ENCODE measurements at places on chromosomes 2 and 18. TPM values are rescaled to one million over a fixed set of nuclear protein-coding genes. Genes with fewer than 3 reads are reported as not detected.
A peak's percentile ranks its signal among the peaks of the same experiment; 100 is the strongest.

DNA sequence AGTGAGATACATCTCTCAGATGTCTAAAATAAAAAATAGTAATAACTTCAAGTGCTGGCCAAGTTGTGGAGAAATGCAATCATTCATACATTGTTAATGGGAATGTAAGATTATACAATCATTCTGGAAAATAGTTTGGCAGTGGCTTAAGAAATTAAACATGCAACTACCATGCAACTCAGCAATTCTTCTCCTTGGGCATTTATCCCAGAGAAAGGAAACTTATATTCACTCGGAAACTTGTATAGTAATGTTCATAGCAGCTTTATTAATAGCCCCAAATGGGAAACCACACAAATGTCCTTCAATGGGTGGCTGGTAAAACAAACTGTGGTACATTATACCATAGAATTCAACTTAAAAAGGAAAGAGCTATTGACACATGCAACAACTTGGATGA is 274.0 kb upstream of the SPRED2 start:
- no peak for DNase-seq
- no peak overlapping the region for H3K27ac ChIP-seq
- no peaks in the 10 kb centered on the region for H3K27me3 ChIP-seq
- H3K36me3 ChIP-seq, result no peaks in the 10 kb centered on the region
- no peak overlapping the region for H3K4me3 ChIP-seq

GRCh38 chr18:51559902-51560287 is 362.4 kb upstream of the MEX3C start:
- peaks cover 9% of the 10 kb centered on the region for H3K4me1 ChIP-seq
- H3K4me3 ChIP-seq, result no peak overlapping the region
- peak; percentile 12 for DNase-seq

Gene RAD51AP2
- total RNA-seq, result not detected

DNA sequence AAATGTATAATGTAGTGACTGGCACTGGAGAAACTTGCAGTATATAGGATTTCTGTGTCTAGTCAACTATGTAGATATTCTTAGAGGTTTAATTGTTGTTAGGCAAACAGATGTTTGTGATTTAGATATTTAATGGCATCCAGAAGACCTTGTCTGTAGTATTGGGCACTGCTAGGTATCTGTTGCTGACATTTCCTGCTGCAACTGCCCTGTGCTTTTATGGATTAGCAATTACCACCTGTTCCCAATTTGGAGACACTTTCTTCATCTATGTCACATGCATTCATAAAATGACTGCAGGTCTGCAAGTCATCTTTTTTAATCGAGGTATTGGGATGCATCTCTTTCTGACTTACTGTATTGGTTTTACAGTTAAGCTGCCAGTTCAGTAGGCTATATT is 71.3 kb downstream of the ITGA4 start:
- DNase-seq, result no peak
- no peak overlapping the region for H3K4me3 ChIP-seq
- no peaks in the 10 kb centered on the region for H3K27me3 ChIP-seq
- H3K27ac ChIP-seq, result no peak overlapping the region
- H3K4me1 ChIP-seq, result no peaks in the 10 kb centered on the region
- no peaks in the 10 kb centered on the region for H3K36me3 ChIP-seq

GRCh38 chr2:21489080-21489479 is 365.3 kb downstream of the TDRD15 start:
- H3K36me3 ChIP-seq, result no peaks in the 10 kb centered on the region
- H3K4me1 ChIP-seq, result no peaks in the 10 kb centered on the region
- no peak for DNase-seq
- H3K27ac ChIP-seq, result no peak overlapping the region

DNA sequence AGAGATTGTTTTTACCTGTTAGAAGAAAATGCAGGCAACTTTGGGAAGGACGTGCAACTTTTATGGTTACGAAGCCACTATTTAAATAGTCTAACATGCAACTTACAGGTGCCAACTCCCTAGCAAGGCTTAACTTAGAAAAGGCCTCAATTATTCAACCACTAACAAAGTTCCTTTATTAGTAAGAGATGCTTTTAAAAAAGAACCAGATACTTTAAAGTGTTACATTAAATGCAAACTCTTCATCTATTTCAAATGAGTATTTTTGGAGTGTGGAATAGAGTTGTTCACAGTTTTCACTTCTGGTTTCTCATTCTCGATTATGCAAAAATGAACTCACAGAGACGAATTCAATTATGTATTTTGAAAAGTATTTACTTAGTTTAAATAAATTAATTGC is 51.7 kb downstream of the PELI1 start:
- H3K27ac ChIP-seq, result no peak overlapping the region
- no peaks in the 10 kb centered on the region for H3K4me1 ChIP-seq
- H3K36me3 ChIP-seq, result peaks cover 7% of the 10 kb centered on the region
- no peaks in the 10 kb centered on the region for H3K27me3 ChIP-seq
- no peak overlapping the region for H3K4me3 ChIP-seq
- no peak for DNase-seq

All from thyroid gland (tissue), 4 donors.